Esophagus muscularis mucosa (tissue), 4 donors: ENCODE measurements at places on chromosomes 7 and 10. TPM values are rescaled to one million over a fixed set of nuclear protein-coding genes. Genes with fewer than 3 reads are reported as not detected.

Gene MYO1G
- total RNA-seq = 6.8 TPM

DNA sequence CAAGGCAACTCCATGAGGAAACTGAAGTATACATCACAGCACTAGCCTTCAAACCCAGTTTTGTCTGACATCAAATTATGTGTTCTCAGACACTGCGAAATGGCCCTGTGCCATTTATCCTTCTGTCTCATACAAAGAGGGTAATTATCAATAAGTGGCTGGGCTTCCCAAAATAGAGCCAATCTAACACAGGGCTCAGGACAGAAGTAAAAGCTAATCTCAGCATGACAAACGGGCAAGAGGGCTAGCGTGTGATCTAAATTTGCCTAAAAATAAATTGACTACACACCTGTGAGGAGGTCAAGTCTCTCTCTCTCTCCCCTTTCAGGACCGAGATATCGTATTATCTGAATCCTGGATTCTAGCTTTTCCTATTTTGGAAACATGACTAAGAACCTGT, 67.2 kb downstream of the DGKB start:
- no peaks in the 10 kb centered on the region for H3K36me3 ChIP-seq
- no peaks in the 10 kb centered on the region for H3K27me3 ChIP-seq
- H3K4me1 ChIP-seq = peaks cover 19% of the 10 kb centered on the region
- H3K27ac ChIP-seq = no peak overlapping the region

DNA sequence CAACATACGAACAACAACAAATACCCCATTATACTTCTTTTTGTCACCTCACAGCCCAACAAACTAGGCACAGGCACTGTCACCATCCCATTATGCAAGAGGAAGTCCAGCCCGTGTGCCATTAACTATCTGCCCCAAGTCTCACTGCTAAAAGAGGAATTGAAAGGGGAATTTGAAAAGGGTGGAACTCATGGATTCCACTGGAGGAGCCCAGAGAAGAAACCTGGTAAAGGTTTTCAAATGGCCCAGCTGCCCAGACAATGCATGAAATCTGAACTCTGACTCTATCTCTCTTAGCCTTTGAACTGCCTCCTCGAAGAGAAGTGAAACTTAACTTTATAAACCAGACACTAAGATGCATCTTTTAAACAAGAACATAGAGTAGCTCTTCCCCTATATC, 130.0 kb downstream of the PLXNA4 start:
- H3K27ac ChIP-seq = no peak overlapping the region
- DNase-seq = no peak
- no peaks in the 10 kb centered on the region for H3K27me3 ChIP-seq
- no peaks in the 10 kb centered on the region for H3K4me1 ChIP-seq
- H3K36me3 ChIP-seq = no peaks in the 10 kb centered on the region

DNA sequence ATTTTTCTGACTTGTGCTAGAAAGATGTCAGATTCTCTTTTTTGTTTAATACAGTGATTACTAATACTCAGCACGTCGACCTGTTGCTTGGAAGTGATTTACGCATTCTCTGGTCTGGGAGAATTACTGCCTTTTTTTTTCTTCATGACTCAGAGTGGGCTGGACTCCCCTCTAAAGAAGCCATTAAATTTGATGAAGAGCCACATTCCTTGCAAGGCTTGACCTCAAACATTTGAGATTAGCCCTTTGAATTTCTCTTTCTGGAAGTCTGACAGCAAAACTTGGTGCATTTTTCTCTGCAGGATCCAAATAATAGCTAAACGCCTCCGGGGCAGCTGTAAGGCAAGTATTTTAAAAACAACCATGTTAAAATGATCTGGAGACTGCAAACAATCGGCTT, 171.6 kb downstream of the GALNT17 start:
- no peak for DNase-seq
- no peaks in the 10 kb centered on the region for H3K36me3 ChIP-seq
- H3K27ac ChIP-seq = peak overlapping the region; percentile 60
- no peak overlapping the region for H3K4me3 ChIP-seq

Gene TRIM50
- total RNA-seq = not detected

Gene ABHD11
- 7.9 TPM for total RNA-seq

Gene MRC1
- total RNA-seq = 21.9 TPM

DNA sequence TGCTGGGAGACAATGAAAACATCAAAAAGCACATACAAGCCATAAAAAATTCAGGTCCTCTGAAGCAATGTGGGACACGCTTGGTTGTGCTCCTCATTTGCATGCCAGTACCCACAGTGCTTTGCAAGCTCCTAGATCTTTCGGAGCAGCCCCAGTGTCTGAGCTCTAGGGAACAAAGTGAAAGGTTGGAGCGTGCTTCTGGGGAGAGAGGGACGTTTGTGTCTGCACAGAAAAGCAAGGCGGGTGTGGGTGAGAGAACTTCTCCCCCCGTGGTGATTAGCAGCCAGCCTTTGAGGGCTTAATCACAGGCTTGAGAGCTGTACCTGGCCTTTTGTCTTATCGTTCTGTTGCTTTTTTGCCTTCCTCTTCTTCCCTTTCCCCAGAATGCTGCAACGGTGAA, 76.7 kb upstream of the HABP2 start:
- peak overlapping the region; percentile 75 for H3K27ac ChIP-seq
- no peaks in the 10 kb centered on the region for H3K27me3 ChIP-seq
- no peaks in the 10 kb centered on the region for H3K36me3 ChIP-seq
- no peak overlapping the region for H3K4me3 ChIP-seq
- H3K4me1 ChIP-seq = peaks cover 31% of the 10 kb centered on the region
- DNase-seq = peak; percentile 75

Gene TMEM225B
- 0.32 TPM for total RNA-seq

DNA sequence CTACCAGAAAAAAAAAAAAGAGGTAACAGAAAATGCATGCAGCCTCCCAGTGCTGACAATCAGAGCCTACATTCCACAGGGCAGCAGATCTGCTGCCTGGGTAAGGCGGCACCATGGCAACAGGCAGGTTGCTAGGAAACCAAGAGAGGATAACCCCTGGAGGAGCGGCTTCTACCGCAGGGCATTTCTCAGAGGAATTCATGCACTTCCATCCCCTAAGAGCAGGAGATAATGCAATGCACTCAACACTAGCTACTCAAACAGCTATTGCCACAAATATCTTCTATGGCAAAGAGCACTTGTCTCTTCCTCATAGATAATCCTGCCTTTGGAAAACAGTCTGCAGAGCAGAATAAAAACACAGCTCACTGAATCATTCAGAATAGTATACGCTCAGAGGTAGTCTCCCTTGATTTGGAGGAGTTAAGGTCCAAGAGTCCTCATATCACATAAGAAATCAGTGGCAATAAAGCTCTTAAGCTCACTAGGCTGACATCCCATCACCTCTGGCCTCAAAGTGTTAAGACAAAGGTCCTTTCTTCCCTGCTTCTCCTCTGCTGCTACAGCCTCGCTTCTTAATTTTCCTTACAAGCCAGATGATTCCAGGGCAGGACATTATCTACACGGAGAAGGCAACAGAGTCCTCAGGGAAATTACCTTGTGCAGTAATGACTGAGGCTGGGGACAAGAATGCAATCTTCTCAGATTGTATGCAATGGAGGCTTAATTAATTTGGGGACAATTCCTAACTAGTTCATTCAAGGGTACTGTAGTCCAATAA, 10.7 kb downstream of the PSAP start:
- H3K36me3 ChIP-seq = no peaks in the 10 kb centered on the region
- peak overlapping the region; percentile 20 for H3K27ac ChIP-seq
- no peak overlapping the region for H3K4me3 ChIP-seq
- H3K27me3 ChIP-seq = no peaks in the 10 kb centered on the region

GRCh38 chr7:45687721-45688120, 113.6 kb downstream of the ADCY1 start:
- H3K4me3 ChIP-seq = no peak overlapping the region
- H3K27ac ChIP-seq = no peak overlapping the region
- H3K27me3 ChIP-seq = no peaks in the 10 kb centered on the region
- DNase-seq = peak; percentile 82
- peaks cover 5% of the 10 kb centered on the region for H3K4me1 ChIP-seq

Gene AOAH
- total RNA-seq = 16.1 TPM

DNA sequence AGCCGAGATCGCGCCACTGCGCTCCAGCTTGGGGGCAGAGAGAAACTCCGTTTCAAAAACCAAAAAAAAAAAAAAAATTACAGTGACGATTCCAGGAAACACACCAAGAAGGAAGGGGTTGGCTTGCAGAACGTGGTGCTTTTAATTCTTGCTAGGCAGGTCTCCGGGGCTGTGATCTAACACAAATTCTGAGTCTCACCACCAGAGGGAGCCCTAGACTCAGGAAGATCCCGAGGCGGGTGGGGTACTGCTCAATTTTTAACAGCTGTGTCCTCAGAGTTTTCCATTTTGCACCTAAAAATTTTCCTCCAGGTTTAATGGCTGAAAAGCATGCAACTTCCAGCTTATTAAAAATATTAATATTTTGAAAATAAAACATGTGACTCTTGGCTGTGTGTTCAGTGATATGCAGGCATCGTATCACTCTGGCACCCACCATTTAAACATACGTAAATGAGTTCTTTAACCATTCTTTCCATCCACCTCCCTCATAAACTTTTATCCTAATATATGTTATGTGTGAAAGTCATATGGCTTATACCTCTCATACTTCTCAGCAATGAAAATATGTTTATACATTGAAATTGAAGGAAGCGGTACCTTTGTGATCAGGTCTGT, 26.5 kb upstream of the NUB1 start:
- no peak overlapping the region for H3K4me3 ChIP-seq
- no peaks in the 10 kb centered on the region for H3K27me3 ChIP-seq
- peaks cover 3% of the 10 kb centered on the region for H3K4me1 ChIP-seq
- H3K36me3 ChIP-seq = no peaks in the 10 kb centered on the region
- no peak overlapping the region for H3K27ac ChIP-seq

DNA sequence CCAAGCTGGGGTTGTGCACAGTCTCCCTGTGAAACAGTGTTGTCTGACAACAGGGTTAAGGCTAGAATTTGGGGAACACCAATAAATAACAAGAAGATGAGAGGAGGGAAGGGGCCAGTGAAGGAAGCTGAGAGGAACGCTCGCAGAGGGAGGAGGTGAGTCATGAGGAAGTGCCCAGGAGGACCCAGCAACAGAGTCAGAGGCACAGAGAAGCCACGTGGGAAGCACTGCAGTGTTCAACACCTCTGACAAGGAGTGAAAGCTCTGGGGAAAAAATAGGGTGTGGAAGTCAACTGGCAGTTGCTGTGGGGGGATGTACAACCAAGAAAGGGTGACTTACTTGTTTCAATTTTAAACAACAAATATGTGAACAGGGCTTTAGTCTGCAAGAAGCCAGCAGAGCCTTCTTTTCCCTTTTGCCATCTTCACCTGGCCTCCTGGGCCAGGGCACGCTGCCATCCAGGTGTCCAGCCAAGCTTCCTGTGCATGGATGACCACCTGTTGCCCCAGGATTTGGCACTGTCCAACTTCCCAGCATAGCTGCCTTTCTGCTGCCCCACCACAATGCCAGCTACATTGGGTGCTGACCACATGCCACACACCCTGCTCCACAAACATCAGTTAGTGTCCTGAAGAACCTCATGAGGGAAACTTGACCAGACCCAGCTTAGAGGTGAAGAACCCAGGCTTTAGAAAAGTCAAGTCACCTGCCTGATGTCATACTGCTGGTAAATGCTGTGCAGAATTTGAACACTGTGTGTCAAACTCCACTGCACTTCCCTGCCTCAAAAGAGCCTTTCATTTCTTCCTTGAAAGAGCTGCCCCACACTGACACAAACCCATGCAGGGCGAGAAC, 69.6 kb downstream of the ATXN7L1 start:
- H3K27me3 ChIP-seq = no peaks in the 10 kb centered on the region
- H3K36me3 ChIP-seq = no peaks in the 10 kb centered on the region
- no peak overlapping the region for H3K27ac ChIP-seq
- no peak for DNase-seq
- no peak overlapping the region for H3K4me3 ChIP-seq
- H3K4me1 ChIP-seq = peaks cover 30% of the 10 kb centered on the region

Gene SEMA4G
- total RNA-seq = 0.66 TPM

DNA sequence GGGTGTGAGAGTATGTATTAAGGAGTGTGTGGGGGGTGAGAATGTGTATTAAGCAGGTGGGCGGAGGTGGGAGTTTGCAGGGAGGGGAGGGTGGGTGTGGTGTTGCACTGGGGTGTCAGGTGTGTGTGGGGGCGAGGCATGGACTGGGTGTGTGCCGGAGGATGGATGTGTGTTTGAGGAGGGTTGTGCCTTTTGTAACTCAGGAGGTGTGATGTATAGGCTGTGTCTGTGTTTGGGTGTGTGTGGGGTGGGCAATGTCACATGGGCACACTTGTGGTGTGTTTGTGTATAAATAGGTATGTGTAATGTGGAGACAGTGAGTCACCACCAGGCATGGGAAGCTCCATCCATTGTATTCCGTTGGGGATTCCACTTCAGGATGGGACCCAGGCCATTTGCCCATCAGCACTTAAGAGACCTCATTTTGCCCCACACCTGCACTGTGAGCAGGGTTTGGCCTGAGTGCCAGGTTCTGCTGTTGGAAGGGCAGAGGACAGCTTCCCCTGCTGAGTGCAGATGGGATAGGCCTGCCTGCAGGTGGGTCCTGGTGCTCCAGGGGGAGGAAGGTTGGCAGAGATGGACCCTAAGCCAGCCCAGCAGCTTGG, 5.8 kb downstream of the UNC5B start:
- no peak overlapping the region for H3K27ac ChIP-seq
- peaks cover 34% of the 10 kb centered on the region for H3K4me1 ChIP-seq
- H3K27me3 ChIP-seq = no peaks in the 10 kb centered on the region
- peak overlapping the region; percentile 62 for H3K4me3 ChIP-seq
- no peaks in the 10 kb centered on the region for H3K36me3 ChIP-seq
- no peak for DNase-seq

DNA sequence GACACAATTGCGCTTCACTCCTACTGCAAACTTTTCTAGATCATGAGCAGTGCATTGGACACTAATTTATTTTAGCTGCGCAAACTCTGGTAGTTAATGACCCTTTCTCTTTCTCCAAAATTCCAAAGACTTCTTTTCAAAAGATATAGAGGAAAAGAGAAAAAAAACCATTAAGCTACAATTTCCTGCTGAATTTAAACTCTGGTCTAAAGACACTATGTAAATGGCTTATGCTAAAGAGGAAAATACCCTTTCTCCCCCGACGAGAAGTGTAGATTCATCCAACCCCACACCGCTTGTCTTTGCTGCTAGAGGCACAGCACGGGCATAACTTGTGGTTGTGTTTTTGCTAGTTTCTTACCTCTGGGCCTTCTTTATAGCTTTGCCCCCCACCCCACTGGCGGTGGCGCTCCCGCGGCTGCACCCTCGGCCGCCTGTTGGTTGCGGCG, 84.1 kb downstream of the SNX10 start:
- H3K27me3 ChIP-seq = no peaks in the 10 kb centered on the region
- H3K36me3 ChIP-seq = no peaks in the 10 kb centered on the region
- peaks cover 10% of the 10 kb centered on the region for H3K4me1 ChIP-seq

GRCh38 chr7:50068850-50069551, 24.0 kb downstream of the ZPBP start:
- H3K27me3 ChIP-seq = no peaks in the 10 kb centered on the region
- H3K4me1 ChIP-seq = peaks cover 19% of the 10 kb centered on the region
- H3K27ac ChIP-seq = peak overlapping the region; percentile 35
- no peaks in the 10 kb centered on the region for H3K36me3 ChIP-seq
- no peak for DNase-seq

DNA sequence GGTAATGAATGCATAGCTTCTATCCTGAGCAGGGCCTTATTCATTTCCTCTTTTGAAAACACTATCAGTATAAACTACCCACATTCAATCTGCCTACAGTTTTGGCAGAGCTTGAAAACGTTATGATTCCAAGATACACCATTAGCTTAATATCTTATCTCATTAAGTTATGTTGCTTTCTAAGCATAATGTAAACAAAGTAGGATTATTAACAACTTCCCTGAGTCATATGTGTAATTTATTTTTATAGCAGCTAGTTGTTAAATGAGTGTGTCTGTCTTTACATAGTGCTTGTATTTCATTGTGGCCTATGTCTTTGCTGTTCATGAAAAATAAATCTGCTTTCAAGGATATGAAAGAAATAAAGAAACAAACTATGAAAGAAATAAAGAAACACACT, 106.2 kb upstream of the DLX6 start:
- H3K27ac ChIP-seq = no peak overlapping the region
- H3K36me3 ChIP-seq = no peaks in the 10 kb centered on the region
- H3K27me3 ChIP-seq = no peaks in the 10 kb centered on the region
- no peak for DNase-seq
- H3K4me3 ChIP-seq = no peak overlapping the region
- H3K4me1 ChIP-seq = no peaks in the 10 kb centered on the region
